Naive B cell (primary cell): ENCODE measurements at places on chromosomes 3 and 15. TPM values are rescaled to one million over a fixed set of nuclear protein-coding genes. Genes with fewer than 3 reads are reported as not detected.

ISY1 gene
- polyA plus RNA-seq, result 86.8 TPM

DNA sequence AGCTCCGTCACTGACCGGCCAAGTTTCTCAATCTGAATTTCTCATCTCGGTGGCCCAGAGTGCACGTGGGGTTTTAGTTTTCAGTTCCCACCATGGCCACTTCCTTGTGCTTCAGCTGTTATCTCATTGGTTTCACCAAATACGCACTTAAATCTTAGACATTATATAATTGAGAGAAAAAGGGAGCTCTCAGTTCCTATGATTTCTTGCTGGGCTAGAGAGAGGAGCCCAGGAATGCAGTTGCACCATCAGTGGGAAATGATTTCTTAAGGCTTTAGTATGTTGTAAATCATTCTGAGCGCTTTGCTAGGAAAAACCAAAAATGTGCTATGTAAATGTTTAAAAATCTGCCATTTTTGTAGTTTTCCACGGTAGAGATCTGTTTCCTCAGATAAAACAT is 53.2 kb downstream of the OXNAD1 start:
- DNase-seq, result no peak
- H3K27ac ChIP-seq, result no peak overlapping the region
- peaks cover 4% of the 10 kb centered on the region for H3K4me1 ChIP-seq

GRCh38 chr3:164486150-164486549 is 592.1 kb downstream of the SI start:
- DNase-seq, result no peak
- H3K4me1 ChIP-seq, result no peaks in the 10 kb centered on the region
- H3K36me3 ChIP-seq, result no peaks in the 10 kb centered on the region
- no peaks in the 10 kb centered on the region for H3K27me3 ChIP-seq
- no peak overlapping the region for H3K4me3 ChIP-seq

APH1B gene
- 21.8 TPM for polyA plus RNA-seq

DNA sequence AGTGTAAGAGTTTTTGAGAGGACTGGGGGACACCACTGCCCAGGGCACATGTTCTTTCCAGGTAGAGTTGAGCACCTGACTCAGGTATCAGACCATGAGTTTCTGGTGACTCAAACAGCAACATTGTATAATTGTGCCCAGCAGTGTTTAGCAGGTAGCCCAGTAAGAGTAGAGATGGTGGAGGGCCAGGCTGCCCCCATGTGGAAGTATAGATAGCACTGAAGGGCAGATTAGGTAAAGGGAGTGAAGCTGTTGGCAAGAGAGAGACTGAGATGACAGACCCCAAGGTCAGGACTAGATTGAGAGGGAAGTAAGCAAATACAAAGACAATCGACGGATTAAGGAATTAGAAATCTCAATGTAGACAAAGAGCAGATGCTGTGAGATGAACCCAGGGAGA is 74.6 kb downstream of the TRIM42 start:
- peaks cover 28% of the 10 kb centered on the region for H3K4me1 ChIP-seq
- H3K27ac ChIP-seq, result no peak overlapping the region
- no peaks in the 10 kb centered on the region for H3K36me3 ChIP-seq
- H3K4me3 ChIP-seq, result no peak overlapping the region
- DNase-seq, result no peak
- H3K27me3 ChIP-seq, result peaks cover 20% of the 10 kb centered on the region

GRCh38 chr3:43959498-43960447 is 269.0 kb downstream of the ABHD5 start:
- H3K27ac ChIP-seq, result no peak overlapping the region
- DNase-seq, result no peak
- H3K27me3 ChIP-seq, result peaks cover 30% of the 10 kb centered on the region
- H3K4me3 ChIP-seq, result no peak overlapping the region
- no peaks in the 10 kb centered on the region for H3K36me3 ChIP-seq

MYO5C gene
- 0.32 TPM for polyA plus RNA-seq

GRCh38 chr3:182438398-182438797 is 354.9 kb upstream of the ATP11B start:
- H3K36me3 ChIP-seq, result no peaks in the 10 kb centered on the region
- no peaks in the 10 kb centered on the region for H3K4me1 ChIP-seq
- DNase-seq, result no peak
- H3K4me3 ChIP-seq, result no peak overlapping the region
- no peaks in the 10 kb centered on the region for H3K27me3 ChIP-seq

DNA sequence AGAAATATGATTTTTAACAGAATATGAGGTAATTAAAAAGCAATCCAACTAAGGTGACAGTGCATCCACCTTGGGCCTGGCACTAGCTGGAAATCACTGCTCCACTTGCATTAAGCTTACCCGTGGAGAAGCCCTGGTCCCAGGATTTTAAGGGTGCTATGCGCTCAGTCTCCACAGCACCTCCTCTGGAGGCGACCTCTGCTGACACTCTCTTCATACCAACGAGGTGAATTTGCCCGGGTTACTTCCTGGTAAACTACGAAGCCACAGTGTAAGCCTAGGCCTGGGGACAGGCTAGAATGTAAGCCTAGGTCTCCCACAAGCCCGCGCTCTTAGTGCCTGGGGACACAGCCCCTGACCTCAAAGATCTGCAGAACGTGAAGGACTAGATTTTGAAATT is 793 bp downstream of the APOD start:
- no peak overlapping the region for H3K27ac ChIP-seq
- H3K27me3 ChIP-seq, result no peaks in the 10 kb centered on the region
- no peak for DNase-seq
- H3K4me1 ChIP-seq, result peaks cover 2% of the 10 kb centered on the region
- H3K4me3 ChIP-seq, result no peak overlapping the region
- H3K36me3 ChIP-seq, result no peaks in the 10 kb centered on the region

- H3K27ac ChIP-seq, result no peak overlapping the region
- no peak overlapping the region for H3K4me3 ChIP-seq
- DNase-seq, result no peak
- no peaks in the 10 kb centered on the region for H3K27me3 ChIP-seq
- H3K4me1 ChIP-seq, result no peaks in the 10 kb centered on the region
- H3K36me3 ChIP-seq, result no peaks in the 10 kb centered on the region
These were observed 664.6 kb downstream of the AGBL1 start for GRCh38 chr15:86744198-86744780.
